RPMI8226 (cell line): ENCODE measurements at places on chromosomes 13 and 19.

DNA sequence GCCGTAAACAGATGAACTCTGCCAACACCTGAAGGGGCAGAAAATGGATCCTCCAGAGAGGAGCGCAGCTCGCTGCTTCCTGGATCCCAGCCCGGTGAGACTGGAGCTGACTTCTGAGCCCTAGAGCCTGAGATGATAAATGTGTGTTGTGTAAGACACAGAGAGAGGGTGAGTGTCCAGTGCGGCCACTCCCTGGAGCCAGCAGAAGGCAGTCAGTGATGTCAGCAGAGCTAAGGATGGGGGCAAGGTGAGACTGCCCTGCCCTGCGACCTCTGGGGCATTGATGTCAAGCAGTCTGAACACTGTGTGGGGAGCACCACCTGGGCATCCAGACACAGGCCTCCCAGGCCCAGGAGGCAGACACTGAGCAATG, 9.7 kb upstream of the SLC35E1 start:
- DNase-seq: no peak

DNA sequence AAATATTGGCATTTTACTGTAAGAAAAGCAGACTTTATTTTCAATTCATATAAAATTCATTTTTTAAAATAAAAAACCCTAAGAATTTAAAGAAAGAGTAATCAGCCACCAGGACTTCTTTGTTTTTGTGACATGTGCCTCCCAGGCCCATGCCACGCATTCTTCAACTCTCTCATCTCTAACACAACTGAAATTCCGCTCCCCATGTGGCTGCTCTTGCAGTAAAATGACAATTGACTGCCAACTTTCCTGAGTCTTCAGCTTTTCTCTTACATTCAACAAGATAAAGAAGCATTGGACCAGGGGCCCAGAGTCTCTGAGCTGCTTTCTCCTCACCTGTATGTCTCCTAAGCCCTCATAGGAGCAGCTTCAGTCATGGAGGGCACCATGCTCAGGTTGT, 372.1 kb downstream of the UQCRFS1 start:
- no peak for DNase-seq

GRCh38 chr13:112783135-112783977, 93.5 kb downstream of the ATP11A start:
- no peak for DNase-seq

DNA sequence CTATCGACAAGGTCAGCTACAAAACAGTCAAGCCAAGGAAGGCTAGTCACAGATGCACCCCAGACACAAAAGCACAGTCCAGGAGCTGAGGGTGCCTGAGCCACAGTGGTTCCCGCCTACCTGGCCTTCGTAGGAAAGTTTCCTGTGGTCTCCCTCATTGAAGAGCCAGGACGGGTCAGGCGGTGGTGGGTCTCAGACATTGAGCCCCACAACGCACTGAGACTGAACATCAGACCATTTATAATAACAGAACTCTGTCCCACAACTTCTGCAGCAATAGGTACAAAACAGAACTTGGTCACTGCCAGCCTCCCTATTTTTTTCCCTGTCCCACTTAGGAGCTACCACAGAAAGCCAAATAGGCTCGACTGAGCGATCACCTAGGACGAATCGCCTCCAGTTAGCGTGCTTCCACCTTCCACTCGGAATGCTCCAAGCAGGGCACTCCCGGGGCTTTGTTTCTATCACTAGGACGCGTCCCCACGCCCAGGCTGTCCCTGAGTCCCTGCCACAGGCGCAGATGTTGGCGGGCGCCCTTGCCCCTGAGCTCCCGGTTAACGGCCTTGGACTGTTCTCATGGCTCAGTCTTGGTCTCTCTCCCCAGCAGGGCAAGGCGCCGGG, 640 bp upstream of the ZNF544 start:
- DNase-seq: peak; percentile 21

DNA sequence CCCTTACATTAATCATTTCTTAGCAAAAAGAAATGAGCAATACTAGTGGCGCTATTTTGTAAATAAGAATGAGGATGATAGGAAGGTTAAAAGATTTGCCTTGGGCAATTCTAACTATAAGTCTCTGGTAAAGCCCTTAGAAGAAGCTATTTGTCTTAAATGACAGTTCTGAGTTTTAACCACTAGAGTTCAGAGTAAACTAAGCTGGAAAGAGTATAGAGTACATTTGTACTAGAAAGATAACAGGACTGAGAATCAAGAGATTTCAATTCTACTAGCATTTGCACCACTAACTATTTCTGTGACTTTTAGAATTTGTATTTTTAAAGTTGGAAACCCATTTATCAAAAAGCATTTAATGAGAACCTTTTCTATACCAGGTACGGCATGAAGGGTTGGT, 750.3 kb downstream of the OLFM4 start:
- no peak for DNase-seq

DNA sequence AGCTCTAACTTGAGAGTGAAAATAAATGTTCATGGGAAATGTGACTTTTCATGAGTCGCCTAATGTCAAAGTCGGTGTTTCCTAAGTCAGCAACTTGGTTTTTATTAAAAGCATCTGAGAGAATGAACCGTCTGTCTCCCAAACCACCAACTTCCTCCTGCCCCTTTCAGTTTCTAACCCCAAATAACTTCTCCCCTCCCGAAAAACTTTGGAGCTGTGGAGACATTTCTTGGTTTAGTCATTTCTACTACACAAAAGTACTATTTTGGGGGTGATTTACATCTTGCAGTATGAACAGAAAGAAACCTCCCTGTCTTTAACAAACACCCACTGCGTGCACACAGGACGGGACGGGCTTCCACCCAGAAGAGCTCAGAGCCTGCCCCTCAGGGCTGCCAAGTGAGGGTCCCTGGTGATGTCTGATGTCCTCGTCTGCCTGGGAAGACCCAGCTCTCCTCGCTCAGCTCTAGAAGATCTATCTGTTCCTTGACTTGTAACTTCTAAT, 65.0 kb downstream of the RASA3 start:
- DNase-seq: peak; percentile 79

- no peak for DNase-seq
Measured at GRCh38 chr13:33445476-33445875, 159.9 kb upstream of the STARD13 start.

GRCh38 chr19:31943191-31943661, 402.2 kb upstream of the ZNF507 start:
- DNase-seq: no peak

DNA sequence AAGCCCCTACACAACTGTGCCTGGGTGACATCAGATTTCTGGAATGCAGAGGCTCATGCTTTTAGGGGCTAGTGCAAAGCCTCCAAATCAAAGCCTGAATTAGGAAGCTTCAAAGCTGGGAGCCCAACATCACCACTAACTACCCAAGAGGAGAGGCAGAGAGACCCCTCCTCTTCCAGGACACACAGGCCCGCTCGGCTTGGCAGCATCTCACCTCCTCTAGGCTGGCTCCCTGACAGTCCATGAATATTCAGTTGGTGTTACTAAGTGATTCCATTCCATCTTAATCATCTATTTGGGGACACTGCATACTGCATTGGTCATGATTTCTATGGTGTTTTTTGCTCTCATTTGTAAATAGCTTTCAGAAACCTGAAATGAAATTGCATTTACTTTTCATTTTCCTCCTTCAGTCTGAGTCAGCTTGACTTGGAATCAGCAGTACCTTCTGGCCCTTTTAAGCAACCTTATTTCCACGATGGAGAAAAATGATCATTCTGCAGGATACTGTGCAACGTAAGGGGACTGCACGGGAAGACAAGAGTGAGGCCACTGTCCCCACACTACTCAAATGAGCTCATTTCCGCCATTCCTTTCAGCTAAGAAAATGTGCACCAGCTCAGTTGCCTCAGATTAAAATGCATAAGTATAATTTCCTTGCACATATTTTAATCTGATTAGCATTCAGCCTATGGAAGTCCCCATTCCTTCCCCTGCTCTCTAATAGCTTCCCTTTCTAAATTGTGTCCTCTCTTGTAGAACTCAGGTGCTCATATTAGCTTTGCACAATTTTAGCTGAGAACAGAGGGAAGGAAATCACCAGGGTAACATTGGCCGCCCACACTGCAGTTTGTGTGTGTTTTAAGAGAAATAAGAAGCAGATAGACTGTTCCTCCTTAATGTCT, 219.9 kb downstream of the RFC3 start:
- DNase-seq: no peak

- DNase-seq: no peak
Measured at GRCh38 chr19:5534787-5535586, 32.8 kb downstream of the TINCR start.

DNA sequence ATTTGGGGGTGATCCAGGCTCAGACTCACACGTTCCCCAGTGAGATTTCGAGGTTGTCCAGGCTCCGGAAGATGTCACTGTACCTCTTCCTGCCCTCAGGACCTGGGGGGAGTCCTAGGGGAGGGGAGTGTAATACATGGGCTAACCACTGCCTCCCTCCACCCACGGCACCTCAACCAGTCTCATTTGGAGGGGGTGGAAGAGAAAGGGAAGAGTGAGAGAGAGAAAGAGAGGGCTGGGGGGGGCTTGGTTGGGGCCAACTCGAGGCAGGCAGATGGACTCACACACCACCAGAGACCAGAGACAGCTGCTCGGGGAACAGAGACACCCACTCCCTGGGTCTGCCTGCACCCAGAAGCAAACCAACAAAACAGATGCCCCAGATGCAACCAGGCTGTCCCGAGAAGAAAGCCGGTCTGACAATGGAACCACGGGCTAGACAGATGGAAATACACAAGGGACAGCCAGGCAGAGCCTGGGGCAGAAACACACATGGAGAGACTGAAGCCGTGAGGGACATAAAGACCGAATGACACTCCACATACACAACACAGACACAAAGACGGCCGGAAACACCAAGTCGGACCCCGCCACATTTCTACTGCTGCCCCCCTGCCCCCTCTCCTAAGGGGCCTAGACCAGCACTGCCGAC, 825 bp downstream of the GMIP start:
- DNase-seq: no peak

DNA sequence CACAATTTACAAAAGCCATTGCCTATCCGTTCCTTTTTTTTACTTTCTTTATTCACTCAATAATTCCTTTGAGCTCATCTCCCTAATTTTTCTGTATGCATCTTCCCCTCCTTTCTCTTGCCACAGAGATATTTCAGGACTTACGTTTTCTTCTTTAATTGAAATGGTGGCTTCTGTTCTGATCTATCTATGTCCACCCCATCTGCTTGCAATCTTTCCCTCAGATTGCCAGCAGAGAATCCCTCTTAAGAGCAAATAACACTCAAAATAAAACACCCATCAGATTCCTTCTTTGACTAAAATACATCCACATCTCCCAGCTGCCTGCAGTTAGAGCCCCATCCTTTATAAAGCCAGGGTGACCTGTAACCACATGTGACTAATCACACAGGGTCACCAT, 478.6 kb downstream of the EFNB2 start:
- DNase-seq: no peak

DNA sequence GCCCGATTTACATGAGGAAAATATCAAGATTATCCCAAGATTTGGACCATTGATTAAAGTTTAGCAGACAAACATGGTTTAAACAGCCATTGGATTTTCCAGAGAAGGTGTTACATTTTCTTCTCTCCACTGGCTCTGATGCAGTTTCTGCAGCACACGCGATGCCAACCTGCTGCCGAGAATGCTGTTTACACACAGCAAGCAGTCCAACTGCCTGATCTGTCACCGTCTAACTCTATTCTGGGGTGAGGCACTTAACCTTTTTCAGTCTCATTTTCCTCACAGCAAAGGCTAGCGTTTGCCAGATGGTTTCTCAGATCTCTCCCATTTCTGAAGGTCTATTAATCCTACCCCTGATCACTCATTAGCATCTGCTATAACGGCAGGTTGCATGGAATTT, 763.5 kb upstream of the GPC6 start:
- DNase-seq: no peak

GRCh38 chr13:98575904-98576199, 1.1 kb downstream of the STK24 start:
- DNase-seq: peak; percentile 23

DNA sequence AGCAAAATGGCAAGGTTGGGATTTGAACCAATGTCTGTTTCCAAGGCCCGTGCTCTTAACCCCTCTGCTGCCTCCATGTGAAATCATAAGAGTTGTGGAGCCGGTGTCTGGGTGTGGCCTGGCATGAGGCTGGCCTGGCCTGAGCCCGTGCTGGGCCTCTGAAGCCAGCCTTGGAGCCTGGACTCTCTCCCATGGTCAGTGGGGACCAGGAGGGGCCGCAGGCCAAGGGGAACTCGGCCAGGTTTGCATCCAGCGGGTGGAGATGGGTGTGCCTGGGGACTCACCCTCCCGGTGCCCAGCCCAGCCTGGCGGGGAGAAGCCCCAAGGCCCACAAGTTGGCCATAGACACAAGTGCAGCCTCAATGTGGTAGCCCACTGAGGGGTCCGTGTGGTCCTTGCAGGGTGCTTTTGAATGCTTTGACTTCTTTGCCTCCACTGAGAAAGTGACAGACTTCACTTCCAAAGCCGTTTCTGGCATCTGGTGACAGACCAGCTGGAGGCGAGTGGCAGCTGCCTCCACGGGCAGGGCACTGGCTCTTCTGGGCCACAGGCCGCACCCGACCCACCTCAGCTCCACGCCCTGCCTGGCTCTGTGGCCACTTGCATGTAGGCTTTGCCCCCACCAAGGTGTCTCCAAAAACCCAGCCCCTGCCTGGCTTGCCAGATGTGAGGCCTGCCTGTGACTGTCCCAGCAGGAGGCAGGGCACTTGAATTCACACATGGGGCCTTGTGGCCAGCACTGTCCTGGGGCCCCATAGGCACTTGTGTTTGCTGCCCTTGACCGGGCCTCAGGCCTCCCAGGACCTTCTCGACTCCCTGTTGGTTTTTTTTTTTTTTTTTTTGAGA, 26.2 kb upstream of the NCCRP1 start:
- no peak for DNase-seq

DNA sequence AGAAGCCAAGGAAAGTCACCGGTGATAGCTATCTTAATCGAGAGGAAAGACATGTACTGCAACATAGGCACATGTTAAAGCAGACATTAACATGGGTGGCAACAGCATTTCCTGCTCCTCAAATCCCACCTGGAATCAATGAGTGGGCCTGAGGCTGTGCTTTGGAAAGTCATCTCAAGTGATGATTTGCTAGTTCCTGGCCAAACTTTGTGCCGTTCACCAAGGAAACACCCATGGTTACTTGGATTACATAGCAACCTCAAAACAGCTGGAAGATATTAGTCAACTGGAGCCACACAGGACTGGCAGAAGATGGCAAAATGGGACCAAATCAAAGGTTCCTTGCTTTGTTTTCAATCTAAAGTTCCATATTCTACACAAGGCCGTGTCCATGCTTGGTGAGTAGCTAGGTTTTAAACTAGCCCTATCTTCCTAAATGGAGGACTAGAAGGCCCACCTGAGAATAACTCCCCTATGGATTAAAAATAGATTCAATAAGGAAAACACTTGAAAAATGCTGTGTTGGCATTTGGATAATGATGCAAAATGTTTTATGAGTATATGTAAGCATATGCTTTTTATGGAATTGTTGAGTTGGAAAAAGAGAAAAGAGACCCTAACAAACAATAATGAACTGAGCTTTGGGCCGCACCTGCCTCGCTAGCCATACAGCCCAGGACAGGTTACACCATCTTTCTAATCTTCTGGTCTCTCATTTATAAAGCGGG, 144.5 kb downstream of the RGCC start:
- DNase-seq: no peak

DNA sequence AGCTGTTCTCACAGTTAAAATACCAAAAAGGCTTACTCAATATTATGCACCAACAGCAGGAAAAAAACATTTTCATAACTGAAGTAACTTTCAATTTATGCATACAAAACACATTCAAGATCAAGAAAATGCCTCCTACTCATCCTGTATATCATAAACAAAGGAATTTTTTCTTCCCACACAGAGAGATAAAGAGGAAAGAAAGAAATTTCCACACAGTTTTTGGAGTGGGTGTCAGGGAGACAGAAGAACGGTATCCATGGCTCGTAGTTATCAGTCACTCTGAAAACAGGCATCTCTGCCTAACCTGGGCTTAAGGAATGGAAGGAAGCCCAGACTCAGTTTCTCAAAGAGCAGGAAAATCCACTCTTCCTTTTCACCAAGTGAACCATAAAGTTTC, 92.4 kb upstream of the SIAH3 start:
- no peak for DNase-seq
